ENCODE measurements at places on chromosomes 1 and 21. TPM values are rescaled to one million over a fixed set of nuclear protein-coding genes. Genes with fewer than 3 reads are reported as not detected.

DNA sequence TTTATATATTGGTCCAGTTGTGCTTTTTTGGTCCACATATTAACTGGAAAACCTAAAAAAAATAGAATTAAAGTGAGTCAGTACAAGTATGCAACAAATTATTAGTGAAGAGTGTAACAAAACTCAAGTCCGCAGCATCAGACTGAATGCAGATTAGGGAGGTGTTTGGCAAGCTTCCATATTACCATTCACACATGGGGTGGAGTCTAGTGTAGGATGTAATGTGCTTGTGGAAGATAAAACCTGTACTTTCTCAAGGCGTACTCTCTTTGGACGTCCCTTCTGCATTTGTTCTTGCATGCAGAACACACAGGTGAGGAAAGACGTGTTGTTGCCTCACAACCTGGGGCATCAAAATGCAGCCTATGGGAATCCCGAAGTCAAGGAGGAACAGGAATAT lies 668.7 kb downstream of the MRPL39 start:
- no peak for DNase-seq

DNA sequence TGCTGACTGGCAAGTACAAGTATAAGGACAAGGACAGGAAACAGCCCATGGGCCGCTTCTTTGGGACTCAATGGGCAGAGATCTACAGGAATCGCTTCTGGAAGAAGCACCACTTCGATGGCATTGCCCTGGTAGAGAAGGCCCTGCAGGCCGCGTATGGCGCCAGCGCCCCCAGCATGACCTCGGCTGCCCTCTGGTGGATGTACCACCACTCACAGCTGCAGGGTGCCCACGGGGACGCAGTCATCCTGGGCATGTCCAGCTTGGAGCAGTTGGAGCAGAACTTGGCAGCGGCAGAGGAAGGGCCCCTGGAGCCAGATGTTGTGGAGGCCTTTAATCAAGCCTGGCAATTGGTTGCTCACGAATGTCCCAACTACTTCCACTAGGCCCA lies 32.0 kb downstream of the SLC16A1 start:
- no peak for DNase-seq

DNA sequence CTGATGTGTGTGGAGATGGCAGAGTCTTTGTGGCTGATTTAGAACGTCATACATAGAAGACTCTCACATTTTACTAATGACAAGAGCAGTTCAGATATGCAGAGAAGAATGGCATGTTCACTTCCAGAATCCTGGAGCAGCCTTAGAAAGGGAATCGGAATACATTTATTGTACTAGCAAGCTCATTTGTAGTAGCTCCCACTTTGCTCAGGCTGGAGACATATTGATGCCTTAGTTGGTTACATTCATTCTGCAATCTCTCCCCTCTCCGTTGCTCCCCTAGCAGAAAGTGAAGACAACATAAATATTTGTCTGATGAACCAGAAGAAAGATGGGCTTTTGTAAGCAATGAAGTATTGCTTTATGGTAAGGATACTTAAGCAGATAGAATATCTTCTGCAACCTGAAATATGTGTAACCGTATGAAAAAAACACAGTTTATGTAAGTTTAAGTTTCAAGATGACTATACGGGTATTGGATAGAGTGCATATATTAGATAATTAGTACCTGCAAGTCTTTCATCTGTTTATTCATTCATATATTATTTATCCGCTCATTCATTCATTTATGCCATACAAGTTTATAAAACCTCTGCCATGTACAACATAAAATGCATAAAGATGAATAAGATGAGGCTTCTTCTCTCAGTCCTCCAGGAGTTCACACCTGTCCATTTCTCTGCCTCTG lies 135.7 kb downstream of the CNIH3 start:
- DNase-seq, result no peak

- no peak for DNase-seq
These were observed 184.0 kb upstream of the C1orf87 start for GRCh38 chr1:60257531-60257930.

DNA sequence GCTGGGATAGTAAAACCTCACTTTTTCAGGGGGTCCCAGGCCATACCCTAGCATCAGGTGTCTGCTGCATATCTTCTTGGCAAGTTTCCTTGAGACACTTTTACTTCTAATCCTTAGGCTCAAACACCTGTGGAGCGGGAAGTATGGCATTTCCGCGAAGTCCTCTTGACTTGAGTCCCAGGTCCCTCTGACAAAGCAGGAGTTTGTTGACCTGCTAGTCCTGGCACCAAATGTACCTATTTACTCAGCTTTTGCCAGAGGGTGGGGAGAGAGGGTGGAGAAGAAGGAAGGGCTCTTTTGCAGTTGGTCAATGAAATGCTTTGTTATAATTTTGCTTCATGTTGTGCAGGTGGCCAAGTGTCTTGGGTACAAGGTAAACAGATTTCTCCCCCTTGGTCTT lies 59.7 kb downstream of the CLIC6 start:
- DNase-seq, result no peak

DNA sequence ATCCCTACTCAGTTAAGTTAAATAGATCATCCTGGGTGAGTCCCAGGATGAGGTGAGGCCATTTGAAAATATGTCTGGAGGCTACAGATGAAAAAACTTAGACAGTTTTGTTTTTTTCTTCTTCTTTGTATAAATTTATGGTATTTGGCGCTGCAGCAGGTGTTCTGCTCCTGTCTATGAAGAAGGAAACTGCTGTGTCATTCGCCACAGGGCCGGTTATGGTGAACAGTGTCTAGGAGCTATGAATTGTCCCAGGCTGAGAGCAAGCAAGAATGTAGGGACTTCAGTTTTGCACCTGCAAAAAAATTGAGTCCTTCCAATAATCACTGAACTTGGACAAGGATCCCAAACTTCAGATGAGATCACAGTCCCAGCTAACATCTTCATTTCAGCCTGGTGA lies 674.3 kb upstream of the RGS18 start:
- DNase-seq, result no peak

GRCh38 chr1:232223183-232223708 lies 406.7 kb downstream of the SIPA1L2 start:
- DNase-seq, result no peak

GRCh38 chr21:39386899-39387298 lies 38.0 kb upstream of the HMGN1 start:
- DNase-seq, result no peak

- DNase-seq, result no peak
These were observed 91.8 kb upstream of the KAZN start for GRCh38 chr1:14506471-14507255.

- no peak for DNase-seq
These were observed 31.7 kb downstream of the SLC66A1 start for GRCh38 chr1:19343617-19344350.

DNA sequence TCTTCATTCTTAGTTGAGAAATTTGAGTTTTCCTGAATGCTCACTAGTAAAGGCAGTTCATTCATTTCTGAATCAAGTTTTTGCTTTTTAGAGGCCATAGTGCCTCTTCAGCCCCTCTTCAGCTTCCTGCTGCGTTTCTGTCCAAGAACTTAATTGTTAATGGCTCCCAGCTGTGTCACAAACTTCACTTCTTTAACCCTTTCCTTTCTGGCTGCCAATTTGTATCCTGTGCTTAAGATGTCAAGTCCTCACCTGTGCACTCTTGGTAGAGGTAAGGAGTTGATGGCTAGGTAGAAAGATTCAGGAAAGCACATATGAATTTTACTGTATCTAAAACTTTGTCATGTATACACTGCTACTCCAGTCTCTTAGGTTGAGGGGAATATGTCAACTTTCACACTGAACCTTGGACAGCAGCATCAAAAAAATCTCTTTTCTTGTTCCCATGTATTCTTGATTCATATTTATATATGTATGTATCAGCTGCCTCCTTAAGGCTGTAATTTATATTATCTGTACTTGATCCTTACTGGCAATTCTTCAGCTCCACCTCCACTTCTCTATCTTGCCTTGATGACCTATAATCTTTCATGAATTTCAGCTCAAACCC lies 612.8 kb downstream of the LMO4 start:
- peak; percentile 24 for DNase-seq

GRCh38 chr1:43074244-43074643 lies 97.8 kb downstream of the EBNA1BP2 start:
- no peak for DNase-seq

Gene RPE65
- total RNA-seq, result not detected
